ENCODE measurements at places on chromosomes 7 and 10.
A peak's percentile ranks its signal among the peaks of the same experiment; 100 is the strongest.

DNA sequence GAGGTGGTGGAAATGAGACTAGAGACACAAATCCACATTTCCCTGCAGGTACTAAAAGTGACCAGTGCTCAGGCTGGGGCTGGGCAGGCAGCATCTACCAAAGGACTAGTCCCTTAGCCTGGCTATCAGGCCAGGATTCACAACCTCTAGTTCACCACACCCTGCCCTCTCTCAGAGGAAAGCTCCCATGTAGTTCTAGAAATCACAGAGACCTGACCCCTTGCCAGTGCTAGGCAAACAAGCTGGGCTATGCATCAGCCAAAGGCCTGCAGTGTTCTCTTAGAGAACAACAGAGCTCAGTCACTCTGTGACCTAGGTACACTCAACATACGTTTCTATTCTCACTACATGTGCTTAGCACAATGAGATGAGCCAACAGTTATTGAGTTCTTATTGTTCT lies 26.7 kb upstream of the LRRC4 start:
- DNase-seq = no peak

DNA sequence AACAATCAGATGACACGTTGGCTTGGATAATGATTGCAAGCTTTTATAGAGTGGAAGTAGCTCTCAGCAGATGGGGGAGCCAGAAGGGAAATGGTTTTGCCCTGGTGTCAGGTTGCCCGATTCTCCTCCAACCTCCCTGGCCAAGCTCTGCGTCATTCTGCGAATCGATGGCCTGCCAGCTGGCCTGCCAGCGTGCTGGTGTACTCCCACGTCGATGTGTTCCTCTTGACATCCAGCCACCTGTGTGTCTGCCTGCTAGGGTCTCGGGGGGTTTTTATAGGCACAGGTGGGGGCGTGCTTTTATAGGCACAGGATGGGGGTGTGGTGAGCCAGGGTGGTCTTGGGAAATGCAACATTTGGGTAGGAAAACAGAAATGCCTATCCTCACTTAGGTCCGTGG lies 4.6 kb downstream of the NET1 start:
- DNase-seq = no peak

DNA sequence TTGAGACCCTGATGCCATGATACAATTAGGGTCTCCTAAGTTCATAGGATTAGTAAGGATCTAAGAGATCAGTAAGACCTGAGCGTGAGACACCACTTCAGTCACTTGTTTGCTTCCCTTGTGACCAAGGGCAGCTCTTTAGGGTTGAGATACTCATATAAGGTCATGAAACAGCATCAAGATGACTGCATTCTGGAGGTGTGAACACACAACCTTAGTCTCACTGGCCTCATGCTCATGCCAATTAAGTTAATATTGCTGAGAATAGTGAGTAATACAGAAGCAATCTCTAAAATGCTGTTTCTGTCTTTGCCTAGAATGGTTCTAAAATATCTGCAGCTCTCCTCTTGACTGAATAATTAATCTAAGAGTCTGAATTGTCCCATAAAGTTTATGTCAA lies 39.6 kb upstream of the KLHL7 start:
- DNase-seq = no peak

GRCh38 chr7:104851268-104851667 lies 162.7 kb upstream of the KMT2E start:
- no peak for DNase-seq

DNA sequence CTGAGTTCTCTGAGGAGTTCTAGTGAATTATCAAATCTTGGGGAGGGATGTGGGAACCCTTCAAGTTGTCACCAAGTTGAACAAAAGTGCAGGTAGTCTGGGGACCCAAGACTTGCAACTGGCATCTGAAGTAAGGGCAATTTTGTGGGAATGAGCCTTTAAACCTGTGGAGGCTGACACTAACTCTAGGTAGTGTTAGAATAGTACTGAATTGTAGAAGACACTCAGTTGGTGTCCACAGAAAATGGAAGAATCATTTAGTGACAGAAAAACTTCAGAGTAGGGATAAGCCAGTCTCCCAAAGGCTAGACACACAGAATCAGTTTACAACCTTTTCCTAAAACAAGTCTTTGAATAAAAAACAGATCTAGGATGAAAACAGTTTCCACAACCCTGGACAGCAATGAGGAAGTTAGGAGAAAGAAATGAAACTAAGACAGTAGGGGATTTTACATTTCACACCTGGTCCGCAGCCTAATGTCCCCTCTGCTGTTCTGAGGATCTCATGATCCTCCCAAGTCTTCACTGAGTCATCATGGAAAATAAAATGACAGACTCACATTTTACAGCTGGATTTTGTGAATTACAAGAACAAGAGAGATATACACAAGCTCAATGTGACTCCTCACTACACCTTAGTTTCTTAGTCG lies 23.0 kb upstream of the ING3 start:
- DNase-seq = peak; percentile 27

DNA sequence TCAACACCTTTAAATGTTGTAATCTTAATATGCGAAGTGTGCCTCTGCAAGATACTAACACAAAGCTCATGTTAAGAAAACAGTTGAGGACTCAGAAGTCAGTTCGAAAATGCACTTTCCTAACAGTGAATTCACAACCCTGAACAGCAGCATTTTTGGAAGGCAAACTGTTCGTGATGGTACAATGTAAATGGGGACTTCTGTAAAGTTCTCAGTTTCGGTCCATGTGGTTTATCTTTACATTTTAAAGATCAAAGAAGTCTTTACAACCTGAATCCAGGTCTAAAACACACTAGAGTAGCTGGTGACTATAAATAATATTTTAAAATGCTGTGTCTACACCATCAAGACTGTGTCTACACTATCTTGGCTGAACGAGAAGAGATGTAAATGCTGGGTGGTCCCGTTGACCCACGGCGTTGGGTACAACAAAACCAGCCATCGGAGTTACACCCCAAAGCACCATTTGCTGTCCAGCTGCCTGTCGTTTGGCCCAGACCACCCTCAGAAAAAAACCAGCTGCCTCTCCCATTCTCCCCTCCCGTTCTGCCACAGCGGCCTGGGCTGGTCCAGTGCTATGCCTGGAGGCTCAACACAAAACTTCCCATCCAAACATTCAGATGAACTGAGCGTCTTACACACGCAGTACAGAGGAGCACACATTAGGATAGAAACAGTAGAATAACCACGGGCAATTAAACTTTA lies 42.9 kb downstream of the MKI67 start:
- DNase-seq = no peak

DNA sequence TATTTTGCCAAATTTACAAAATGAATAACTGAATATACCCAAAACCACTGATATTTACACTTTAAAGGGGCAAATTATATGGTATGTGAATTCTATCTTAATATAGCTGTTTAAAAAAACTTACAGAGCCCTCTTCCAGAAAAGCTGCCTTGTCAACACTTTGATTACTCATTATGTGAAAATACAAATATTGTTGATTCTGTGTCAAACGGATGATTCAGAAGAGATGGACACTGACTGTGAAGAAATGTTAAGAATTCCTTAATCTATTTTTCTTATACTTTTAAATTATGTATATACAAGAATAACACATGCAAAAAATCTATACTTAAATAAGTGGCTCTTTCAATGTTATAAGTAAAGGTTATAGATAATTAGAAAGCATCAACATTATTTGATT lies 41.5 kb downstream of the SMURF1 start:
- DNase-seq = no peak

DNA sequence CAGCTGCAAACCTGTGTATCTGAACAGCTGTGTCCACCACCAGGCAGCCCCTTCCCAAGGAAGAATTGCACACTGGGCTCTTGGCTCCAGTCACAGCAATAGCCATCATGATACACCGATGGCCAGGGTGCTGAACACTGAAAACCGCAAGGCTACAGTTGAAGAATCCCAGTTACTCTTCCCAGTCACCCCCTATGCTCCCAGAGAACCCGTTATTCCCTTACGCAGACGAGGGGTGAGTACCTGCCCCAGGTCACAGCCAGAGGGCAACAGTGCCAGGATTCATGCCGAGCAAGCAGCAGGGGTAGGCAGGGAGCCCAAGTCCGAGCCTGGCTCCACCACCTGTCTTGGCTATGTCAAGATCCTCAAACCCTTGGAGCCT lies 57.8 kb downstream of the RASGEF1A start:
- DNase-seq = no peak

GRCh38 chr10:14150526-14150925 lies 180.2 kb downstream of the FRMD4A start:
- no peak for DNase-seq

DNA sequence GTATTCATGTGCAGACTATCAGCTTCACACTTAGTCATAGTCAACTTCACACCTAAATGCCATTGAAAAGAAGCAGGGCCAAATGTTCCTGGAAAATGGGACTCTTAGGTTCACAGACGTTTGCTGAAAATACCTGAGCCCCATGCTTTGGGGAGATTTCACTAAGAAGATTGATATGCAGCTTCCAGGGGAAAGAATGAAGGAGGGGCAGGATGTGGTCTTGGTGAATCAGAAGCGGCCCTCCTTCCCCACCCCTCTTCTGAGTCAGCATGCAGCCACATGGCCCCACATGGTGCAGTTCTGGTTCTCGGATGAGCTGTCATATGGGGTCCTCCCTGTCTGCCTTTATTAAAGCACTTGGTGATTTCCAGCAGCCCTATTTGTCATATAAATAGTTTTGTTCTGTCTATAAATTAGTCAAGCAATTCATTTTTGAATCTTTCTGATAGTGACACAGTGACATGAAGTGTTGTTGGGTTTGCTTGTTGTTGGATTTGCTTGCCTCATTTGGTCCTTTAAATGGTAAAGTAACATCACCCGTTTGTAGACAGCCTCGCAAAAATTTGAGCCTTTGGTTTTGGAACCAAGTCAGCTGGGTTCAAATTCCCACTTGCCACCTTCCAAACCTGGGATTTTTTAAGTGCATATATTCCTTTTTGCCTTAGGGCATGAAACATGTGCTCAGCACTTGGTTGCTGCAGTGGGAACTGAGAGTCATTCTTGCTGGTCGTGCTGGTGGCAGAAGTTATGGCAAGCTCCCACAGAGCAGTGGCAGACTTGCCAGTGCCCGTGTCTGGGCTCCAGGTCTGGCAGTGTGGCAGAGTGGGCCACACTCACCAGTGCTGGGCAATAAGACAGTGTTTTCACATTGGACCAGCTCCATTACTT lies 68.1 kb upstream of the CDK6 start:
- peak; percentile 87 for DNase-seq

DNA sequence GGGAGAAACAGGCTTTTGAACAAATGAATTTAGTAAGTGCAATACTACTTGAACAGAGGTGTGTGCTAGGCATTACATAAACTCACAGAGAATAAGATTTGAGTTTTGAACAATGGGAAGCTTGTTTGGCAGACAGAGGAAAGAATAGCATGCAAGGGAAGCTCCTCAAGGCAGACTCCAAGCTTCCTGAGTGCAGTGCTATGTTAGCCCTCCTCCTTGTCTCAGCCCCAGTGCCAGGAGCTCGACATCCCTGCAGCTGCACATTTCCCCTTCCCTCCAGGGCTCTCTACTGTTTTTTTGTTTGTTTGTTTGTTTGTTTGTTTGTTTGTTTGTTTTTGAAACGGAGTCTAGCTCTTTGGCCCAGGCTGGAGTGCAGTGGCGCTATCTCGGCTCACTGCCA lies 237.5 kb downstream of the IPMK start:
- DNase-seq = no peak

- no peak for DNase-seq
Observed at GRCh38 chr10:129626796-129627435, 159.9 kb downstream of the MGMT start.

DNA sequence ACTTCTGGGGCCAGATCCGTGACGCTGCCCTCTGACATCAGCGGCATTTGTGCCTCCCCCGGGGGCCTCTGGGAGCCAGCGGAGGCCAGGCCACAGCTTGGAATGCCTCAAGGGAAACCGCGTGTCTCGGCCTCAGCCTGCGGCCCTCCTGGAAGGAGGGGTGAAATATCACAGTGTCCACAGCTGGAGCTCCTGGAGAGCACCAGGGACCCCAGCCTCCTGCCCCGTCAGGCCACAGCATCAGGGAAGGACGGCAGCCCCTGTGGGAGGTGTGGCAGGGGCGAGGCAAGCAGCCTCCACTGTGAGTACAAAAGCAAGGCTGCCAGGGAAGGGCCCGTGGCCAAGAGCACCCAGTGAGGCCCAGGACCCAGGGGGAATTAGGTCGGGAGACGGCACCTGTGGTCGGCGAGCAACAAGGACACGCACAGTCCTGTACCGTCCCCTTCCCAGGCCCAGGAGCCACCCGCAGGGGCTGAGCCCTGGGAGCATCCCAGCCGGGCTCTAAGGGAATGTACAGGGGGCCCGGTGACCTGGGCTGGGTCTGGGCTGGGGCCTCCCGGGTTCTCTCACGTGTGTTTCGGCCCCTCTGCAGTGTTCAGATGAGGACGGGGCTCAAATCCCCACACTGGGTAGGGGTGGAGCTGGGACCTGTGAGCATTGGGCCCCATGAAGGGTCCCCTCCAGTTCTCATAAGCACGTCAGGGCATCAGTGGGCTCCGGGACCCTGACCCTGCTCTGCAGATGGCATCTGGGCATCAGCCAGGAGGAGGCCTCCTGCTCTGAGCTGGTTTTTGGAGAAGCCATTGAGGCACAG lies 18.7 kb upstream of the KNDC1 start:
- DNase-seq = no peak

DNA sequence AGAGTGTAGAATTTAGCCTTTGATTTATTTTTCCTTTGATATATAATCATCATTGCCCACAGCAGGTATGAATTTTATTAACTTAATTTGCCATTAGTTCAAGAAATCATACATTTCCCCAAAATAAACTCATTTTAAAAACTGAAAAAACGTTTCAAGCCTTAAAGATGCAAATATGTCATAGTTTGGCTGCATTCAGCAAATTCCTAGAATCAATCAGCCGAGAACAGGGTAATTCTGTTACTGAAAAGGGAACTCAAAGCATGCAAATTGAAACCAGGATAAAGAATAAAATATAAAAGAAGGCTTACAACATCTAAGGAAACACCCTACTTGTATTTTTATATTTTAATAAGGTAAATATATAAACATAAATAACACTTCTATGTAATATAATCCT lies 233.8 kb upstream of the PRKCQ start:
- no peak for DNase-seq

GRCh38 chr7:128427289-128427891 lies 17.6 kb upstream of the IMPDH1 start:
- DNase-seq = peak; percentile 73

- DNase-seq = no peak
Observed at GRCh38 chr10:94757916-94758315, 4.6 kb upstream of the CYP2C19 start.

GRCh38 chr10:48765527-48765926 lies 80.9 kb downstream of the WDFY4 start:
- DNase-seq = no peak
